ENCODE measurements at places on chromosomes 3 and 15.

DNA sequence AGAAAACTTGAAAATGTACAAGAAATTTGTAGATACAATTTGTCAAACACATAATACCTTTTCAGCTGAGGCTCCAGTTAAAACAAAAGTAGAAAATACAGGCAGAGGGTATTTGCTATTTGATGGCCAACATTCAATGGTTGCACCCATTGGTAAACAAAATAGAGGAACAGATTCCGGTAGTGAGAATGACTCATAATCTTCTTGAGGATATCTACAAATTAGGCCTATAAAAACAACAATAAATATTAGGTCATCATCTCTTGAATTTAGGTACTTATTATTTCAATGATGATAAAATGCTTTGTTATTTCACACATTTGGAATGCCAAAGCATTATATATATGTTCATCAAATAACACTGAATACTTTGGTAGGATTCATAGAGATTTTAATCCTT is 53.4 kb downstream of the DENND4A start:
- no peak for DNase-seq

DNA sequence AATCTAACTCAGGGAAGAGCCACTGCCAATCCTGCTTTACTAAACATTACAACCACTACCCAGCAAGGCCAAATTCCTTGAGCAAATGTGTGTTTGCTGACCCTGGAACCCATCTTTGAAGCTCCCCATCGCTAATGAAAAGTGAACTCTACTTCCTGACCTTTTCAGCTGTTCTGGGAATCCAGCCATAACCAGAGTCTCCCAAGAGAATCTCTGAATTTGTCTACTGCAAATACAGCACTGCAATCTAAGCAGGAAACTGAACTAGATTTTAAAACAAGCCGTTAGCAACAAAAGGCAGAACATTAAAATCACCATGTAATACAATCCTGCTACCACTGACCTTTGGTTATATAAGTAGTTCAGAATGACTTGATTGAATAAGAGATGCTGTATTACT is 309.2 kb downstream of the MAGI1 start:
- no peak for DNase-seq

- no peak for DNase-seq
Observed at GRCh38 chr3:152636651-152637050, 198.3 kb upstream of the P2RY1 start.

- peak; percentile 31 for DNase-seq
Observed at GRCh38 chr15:88450125-88450798, 16.9 kb downstream of the MRPL46 start.

Measured in activated T-helper 1 cell treated with anti-CD3 and anti-CD28 coated beads, Interleukin-2, amount 50 U/mL, for 16 hours (primary cell).